Activated CD8-positive, alpha-beta memory T cell treated with anti-CD3 and anti-CD28 coated beads, Interleukin-2, amount 10 ng/mL, durations not matched to agents 7 days and 5 days (primary cell): ENCODE measurements at places on chromosomes 3 and 15. TPM values are rescaled to one million over a fixed set of nuclear protein-coding genes. Genes with fewer than 3 reads are reported as not detected.

Gene GRIP2
- total RNA-seq, result not detected

Gene SSUH2
- total RNA-seq, result 0.09 TPM

GRCh38 chr3:185979721-185980121 is 41.9 kb upstream of the TRA2B start:
- H3K27me3 ChIP-seq, result peaks cover 41% of the 10 kb centered on the region
- no peaks in the 10 kb centered on the region for H3K36me3 ChIP-seq
- H3K4me1 ChIP-seq, result peaks cover 15% of the 10 kb centered on the region
- DNase-seq, result no peak

DNA sequence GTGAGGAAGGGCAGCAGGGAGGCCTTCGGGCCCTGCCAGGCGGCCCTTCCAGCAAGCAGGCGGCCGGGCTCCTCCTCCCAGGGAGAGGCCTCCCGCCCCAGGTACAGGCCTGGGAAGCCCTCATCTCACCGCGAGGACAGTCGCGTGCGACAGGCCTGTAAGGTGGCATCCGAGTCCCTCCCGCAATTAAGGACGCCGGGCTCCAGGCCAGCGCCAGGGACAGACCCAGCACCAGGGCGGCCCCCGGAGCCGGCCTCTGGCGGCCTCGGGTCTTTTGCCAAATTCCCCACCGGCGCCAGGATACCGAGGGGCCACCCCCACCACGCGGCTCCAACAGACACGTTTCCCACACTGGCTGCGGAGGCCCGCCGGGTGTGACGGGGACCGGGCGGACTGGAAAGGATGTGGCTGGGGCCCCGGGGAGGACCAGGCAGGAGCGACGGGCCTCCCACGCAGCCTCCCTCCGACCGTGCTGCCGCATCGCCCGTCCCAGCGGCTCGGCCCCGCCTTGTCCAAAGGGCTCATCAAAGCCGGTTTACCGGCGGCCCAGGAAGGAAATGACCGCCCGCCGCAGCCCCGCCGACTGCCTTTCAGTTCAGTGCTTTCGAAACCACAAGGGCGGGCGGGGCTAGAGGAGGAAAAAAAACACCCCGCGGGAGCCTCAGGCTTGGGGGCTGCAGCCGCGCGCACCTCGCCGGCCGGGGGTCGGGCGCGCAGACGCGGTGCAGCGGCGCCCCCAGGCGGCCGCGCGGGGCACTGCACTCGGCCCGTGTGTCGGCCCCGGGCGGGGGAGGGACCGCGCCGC is 11.3 kb downstream of the XXYLT1 start:
- H3K4me3 ChIP-seq, result no peak overlapping the region
- H3K4me1 ChIP-seq, result peaks cover 16% of the 10 kb centered on the region
- H3K27me3 ChIP-seq, result no peaks in the 10 kb centered on the region
- DNase-seq, result peak; percentile 93
- peak overlapping the region; percentile 22 for H3K27ac ChIP-seq

- no peak for DNase-seq
- no peak overlapping the region for H3K4me3 ChIP-seq
- no peaks in the 10 kb centered on the region for H3K27me3 ChIP-seq
- H3K27ac ChIP-seq, result no peak overlapping the region
Measured at GRCh38 chr15:90190606-90191343, 10.4 kb upstream of the SEMA4B start.

DNA sequence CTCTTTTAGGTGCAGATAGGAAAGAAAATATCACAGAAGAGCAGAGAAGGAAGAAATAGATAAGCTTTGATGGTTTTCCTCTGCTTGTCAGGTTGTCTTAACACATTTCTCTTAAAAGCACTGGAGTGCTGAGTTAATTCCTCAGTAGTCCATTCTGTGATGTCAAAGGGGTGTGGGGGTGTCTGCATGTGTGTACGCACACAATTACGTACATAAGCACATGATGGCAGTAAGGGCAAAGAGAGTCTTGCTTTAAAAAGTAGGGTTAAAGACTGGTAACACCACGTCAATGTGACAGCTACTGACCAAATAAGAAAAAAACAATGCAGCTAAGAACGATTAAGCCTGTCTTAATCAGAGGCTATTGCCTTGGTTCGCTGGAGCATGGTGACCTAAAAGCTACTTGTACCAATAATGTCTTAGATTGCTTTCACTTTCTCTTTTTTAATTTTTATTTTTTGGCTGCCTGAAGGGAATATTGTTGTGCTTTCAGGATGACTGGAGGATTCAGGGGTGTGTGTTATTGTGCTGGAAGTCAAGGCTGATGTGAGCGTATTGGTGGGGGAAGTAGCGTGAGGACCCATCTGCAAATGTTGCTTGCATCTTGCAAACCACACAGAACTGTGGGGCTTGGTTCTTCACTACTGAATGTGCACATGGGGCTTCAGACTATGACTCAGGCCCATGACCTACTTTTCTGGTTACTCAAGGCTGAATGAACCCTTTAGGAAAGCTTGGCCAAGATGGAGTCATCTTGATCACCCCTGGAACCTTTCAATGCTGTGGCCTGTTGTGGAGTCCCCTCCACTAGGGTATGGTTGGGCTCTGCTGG is 417.8 kb upstream of the TPM1 start:
- peaks cover 5% of the 10 kb centered on the region for H3K27me3 ChIP-seq
- no peak for DNase-seq
- H3K4me3 ChIP-seq, result peak overlapping the region; percentile 60
- peaks cover 9% of the 10 kb centered on the region for H3K4me1 ChIP-seq

DNA sequence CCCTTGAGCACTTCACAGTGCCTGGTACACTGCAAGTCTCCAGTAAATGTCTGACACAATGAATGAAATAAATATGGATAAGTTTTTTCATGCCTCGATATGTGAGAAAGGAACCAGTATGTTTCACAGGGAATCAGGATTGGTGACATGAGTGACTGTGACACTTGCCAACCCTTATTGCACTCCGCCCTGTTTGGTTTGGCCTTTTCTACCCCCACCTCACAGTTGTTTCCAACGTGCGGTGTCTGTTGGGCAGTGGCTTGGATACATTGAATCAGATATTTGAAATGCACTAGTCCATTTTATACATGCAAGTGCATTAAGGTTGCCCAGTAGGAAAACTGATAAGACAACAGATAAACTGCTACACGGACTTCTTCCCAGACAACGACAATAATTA is 2.0 kb downstream of the NPHP3 start:
- peak overlapping the region; percentile 69 for H3K27ac ChIP-seq
- no peaks in the 10 kb centered on the region for H3K27me3 ChIP-seq
- H3K36me3 ChIP-seq, result peaks cover 19% of the 10 kb centered on the region
- DNase-seq, result no peak
- H3K4me3 ChIP-seq, result peak overlapping the region; percentile 53

DNA sequence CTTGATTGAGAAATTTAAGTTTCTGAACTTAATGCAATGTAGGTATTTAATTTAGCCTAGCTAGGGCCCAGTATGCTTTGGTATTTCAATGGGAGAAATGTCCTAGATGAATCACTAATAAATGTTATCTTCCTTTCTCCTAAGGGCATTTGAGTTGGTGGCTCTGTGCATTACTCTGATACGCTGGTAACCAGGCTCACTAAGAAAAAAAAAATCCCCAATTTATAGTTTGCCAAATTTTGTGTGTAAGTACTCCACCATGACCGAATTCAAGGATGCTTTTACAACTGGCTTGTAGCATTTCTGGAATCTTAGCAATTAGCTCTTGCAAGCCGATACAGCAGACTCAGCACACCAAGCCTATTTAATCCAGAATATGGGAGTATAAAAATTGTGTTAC is 94.6 kb upstream of the LPP start:
- no peak overlapping the region for H3K27ac ChIP-seq
- peaks cover 18% of the 10 kb centered on the region for H3K4me1 ChIP-seq
- H3K27me3 ChIP-seq, result no peaks in the 10 kb centered on the region

DNA sequence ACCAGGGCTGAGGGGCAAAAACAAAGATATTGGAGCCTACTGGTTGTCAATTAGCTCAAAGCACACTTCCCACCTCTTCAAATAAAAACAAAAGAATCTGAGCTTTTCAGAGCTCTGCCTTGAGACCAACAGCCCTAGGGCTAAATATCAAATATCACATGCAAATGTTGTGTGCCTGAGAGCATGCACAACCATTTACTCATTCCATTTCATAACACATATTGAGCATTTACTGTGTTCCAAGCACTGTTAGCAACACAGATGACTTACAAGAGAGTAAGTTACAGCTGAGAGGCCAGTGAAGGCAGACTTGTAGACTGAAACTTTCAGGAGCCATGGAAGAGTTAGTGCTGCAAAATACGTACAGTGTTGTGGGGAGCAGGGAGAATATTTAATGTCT is 222.4 kb downstream of the CPNE4 start:
- peaks cover 24% of the 10 kb centered on the region for H3K27me3 ChIP-seq
- no peak overlapping the region for H3K4me3 ChIP-seq
- no peak overlapping the region for H3K27ac ChIP-seq
- H3K36me3 ChIP-seq, result no peaks in the 10 kb centered on the region
- no peak for DNase-seq

- no peak overlapping the region for H3K27ac ChIP-seq
- H3K4me3 ChIP-seq, result no peak overlapping the region
- no peaks in the 10 kb centered on the region for H3K36me3 ChIP-seq
- no peak for DNase-seq
Measured at GRCh38 chr15:31245756-31246155, 80.9 kb upstream of the KLF13 start.

DNA sequence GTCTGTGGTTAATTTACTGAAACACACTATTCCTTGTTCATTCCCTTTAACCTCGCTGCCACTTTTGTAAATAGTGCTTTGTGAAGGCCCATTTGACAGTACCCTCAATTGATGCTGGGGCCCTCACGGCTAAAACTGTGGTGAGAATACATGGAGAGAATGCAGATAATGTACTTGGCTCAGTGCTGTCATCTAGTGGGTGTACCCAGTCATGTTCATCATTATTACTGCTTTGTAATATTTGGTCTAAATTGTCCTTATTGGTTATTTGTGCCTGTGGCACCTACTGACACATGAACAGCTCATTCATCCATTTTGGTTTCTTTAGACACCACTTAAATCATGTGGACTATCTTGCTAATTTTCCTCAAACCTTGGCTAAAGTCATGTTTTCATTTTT is 543.6 kb downstream of the EDEM1 start:
- no peak for DNase-seq
- H3K36me3 ChIP-seq, result no peaks in the 10 kb centered on the region
- H3K4me1 ChIP-seq, result no peaks in the 10 kb centered on the region

DNA sequence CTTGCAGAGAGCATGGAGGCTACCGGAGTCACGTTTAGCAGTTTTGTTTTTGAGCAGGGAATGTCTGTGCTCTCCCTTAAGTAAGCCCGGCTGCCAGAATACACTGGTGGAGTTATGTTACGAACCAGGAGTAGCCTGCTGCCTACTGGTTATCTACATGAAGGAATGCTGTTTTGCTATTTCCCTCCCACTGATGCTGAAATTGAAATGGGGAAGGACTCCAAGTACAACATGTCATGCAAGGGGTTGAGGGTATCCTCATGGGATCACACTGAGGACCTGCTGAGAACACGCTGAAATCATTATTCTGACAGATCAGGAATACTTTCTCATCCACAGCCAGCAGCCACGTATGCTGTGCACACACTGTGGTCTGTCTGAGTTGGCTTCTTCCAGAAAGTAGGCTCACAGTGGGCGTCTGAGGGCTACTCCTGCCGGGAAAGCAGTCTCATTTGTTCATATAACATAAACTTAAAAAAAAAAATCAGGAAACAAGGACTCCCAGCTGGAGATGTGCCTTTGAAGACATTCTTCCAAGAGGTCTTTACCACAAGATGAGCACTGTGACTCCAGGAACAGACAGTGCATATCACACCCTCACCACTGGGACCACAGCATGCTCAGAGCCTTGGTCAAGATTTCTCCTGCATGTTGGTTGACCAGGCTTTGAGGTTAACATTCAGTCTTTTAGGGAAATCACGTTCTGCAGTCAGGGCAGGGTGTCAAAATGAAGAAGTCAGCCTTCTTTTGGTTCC is 300.4 kb upstream of the RASGRP1 start:
- H3K27me3 ChIP-seq, result peaks cover 26% of the 10 kb centered on the region
- no peaks in the 10 kb centered on the region for H3K4me1 ChIP-seq
- no peaks in the 10 kb centered on the region for H3K36me3 ChIP-seq
- H3K27ac ChIP-seq, result no peak overlapping the region
- no peak overlapping the region for H3K4me3 ChIP-seq

DNA sequence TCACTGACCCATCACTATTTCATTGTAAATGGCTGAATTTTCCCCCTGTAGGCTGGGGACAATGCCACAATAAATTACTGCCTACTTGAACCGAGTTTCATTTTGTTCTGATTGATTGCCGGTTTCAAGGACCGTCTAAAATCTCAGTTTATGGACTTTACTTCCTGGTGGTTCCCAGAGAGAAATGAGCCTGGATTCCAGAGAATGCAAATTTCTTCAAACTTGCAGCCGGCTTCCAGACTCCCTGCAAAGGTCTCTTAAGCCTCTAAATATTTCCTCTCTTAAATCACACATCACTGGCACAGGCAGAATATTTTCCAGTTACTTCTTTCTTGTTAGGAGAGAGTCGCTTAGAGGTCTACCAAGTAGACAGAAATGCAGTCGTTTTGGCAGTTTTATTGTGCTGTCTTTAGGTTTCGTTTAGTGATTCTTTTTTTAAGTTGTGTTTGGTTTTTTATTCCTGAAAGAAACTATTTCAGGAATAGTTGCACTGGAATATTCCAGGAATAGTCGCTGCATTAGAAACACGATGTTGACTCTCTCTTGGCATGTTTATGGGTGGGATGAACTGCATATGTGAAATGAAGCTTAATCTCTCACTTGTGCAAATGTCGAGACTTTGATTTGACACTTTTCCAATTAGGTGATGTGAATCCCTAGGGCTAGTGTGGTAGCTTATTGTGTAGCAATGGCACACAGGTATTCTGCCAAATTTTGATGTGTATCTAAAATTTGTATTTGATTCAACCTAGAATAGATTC is 284.1 kb upstream of the NR2E3 start:
- H3K27ac ChIP-seq, result no peak overlapping the region
- no peak for DNase-seq
- H3K4me3 ChIP-seq, result no peak overlapping the region
- H3K36me3 ChIP-seq, result no peaks in the 10 kb centered on the region
- no peaks in the 10 kb centered on the region for H3K4me1 ChIP-seq
- peaks cover 43% of the 10 kb centered on the region for H3K27me3 ChIP-seq

DNA sequence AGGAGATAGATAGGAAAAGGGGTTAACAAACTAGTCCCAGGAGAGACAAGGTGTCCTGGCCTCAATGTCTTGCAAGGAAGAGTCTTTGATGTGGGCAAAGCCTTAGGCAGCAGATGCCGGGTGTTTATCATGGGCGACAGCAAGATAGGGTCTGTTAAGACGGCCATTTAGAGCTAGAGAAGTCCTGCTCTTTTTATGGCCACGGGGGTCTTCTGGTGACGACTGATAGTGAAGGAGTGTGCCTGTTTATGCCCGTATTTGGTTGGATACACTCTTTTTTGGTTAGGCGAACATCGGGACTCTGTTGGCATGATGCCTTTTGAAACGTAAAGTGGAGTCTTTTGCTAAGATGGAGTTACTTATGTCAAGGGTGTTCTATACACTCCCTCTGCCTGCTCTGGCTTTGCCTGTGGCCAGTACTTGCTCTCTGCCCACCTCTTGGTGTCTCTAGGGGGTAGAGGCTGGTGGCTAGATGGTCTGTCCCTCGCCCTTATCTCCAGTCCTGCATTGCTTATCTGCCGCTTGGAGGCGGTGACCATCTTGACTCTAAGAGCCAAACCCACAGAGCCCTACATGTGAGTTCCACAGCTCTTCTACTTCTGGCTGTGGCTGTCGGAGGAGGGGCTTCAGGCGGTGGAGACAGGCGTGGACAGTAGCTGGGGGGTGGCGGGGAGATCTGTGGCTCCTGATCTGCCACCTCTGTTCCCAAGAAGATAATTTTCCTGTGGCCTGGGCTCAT is 55.8 kb upstream of the ZBTB38 start:
- peak overlapping the region; percentile 91 for H3K4me3 ChIP-seq
- DNase-seq, result no peak
- no peaks in the 10 kb centered on the region for H3K27me3 ChIP-seq
- H3K27ac ChIP-seq, result peak overlapping the region; percentile 98
- H3K4me1 ChIP-seq, result peaks cover 36% of the 10 kb centered on the region
